NCI-H1930 (cell line): ENCODE measurements at places on chromosomes 12 and 14.

GRCh38 chr12:68121143-68121542 lies 38.4 kb downstream of the IFNG start:
- DNase-seq: no peak

DNA sequence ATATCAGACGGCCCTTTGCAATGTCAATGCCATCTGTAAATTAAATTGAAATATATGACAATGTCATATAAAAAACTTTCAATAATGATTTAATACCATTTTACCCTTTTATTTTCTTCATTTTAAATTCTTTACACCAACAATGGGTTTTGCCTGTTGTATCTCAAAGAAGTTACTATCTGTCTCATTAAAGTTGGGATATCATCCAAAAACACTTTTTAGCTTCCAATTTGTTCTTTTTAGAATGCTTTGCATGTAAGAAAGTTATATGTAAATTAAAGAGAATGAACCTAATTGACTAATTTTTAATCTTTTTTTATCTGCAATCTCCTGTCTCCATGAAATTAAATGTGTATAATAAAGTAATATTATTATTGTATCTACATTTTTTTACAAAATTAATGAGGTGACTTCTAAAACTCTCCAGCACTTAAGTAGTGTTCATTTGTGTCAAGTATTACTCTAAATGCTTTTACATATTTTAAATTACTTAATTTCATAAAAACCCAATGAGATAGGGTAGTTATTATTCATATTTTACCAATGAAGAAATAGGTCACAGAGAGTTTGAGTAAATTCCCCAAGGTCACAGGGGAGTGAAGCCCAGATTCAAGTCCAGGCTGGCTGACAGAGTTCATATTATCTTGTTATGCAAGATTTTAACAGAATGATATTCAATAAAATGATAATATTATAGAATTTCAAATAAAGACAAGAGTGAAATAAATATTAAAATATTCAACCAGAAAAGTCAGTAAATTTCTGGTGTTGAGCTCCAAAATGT lies 673.0 kb upstream of the FLRT2 start:
- DNase-seq: no peak

DNA sequence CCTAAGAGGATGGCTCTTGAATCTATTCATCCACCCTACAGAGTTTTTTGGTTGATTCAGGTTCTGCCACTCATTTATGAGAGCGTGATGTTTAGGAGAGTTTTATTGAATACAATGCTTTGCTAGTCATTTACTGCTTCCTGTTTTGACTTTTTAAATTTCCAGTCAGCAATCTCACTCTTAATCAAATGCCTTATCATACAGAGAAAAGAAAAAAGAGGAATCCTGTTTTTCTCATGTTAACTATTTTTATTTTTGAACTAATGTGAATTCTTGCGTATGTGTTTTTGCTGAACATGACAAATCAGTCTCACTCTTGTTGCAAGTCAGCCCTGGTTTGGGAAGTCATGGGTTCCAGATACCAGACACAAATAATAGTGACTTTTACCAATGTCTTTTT lies 22.1 kb upstream of the LGMN start:
- no peak for DNase-seq

- no peak for DNase-seq
These were observed 10.2 kb downstream of the RCOR1 start for GRCh38 chr14:102602421-102603292.

DNA sequence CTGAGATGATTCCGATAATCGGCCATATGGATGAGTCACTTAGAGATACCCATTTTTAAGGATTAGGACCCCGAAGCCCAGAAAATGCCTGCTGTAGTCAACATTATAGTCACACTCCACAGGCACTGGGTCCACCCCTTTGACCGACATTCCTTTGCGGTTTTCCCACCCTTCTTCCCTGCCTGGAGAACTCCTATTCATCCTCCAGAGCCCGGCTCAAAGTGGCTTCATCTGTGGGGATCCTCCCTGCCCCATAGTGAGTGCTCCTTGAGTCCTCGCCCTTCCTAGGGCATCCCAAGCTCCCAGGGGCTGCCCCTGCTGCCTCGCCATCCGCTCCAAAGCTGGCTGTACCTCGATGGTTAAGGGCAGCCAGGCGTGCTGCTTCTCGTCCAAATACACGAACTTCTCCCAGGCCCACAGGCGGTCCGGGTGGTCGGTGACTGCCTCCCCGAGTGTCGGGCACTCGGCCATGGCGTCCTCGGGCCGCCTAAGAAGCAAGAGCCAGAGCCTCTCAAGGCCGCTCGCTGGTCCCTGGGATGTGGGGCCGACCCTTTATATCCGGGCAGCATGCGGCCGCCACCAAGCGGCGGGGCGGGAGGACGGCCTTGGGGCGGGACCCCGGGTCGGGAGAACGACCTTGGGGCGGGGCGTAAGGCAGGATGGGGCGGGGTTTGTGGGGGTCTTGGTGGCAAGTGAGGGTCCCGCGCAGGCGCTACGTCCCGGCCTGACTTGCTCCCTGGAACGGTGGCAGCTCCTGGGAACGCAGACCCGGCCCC lies at the start of gene TCL1A:
TCL1A (minus strand) TSS at position 530 of the 776 bp plus-strand sequence; CDS start at position 471, 59 bp downstream.
- no peak for DNase-seq

GRCh38 chr12:55058082-55058481 lies 38.3 kb downstream of the NEUROD4 start:
- no peak for DNase-seq

DNA sequence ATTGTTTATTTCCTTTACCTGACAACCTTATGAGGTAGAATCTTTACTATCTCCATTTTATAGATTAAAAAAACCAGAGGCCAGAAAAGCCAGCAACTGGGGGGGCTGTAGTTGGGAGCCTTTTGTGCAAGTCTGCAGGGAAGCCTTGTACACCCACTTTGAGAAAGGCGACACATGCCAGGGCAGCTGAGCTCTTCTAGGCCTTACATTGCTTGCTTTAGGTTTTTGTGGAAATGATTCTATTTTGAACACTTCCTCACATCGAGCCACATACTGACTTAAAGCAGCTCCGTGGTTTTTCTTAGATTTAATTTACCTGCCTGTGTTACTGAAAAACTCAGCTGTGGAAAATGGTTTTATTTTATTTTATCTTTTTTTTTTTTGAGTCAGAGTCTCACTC lies 34.6 kb downstream of the EP400 start:
- DNase-seq: no peak

- DNase-seq: no peak
These were observed 37.0 kb upstream of the SFSWAP start for GRCh38 chr12:131673888-131674257.

GRCh38 chr12:47280543-47281300 lies 201.0 kb upstream of the AMIGO2 start:
- DNase-seq: no peak

- no peak for DNase-seq
These were observed 31.1 kb upstream of the DICER1 start for GRCh38 chr14:95188380-95188779.

GRCh38 chr14:71175491-71175890 lies 268.2 kb downstream of the PCNX1 start:
- DNase-seq: no peak

DNA sequence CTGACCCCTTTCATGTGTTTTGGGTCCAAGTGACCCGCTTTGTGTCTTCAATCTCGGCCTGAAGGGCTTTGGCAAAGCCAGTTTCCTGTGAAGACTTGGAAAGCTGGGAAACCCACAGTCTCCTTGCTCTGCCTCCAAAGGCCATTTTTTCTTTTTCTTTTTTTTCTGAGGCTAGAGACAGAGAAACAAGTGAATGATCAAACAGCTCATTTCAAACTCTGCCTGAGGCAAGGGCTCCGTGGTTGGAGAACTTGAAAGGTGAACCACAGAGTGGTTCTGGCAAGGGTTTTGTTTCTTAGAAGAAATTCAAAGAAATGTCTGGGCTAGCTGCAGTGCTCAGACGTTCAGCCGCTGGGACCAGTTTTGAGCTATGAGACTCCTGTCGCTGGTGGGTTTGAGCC lies 62.7 kb downstream of the ERH start:
- DNase-seq: no peak
